ENCODE measurements at places on chromosomes 13 and 19. TPM values are rescaled to one million over a fixed set of nuclear protein-coding genes. Genes with fewer than 3 reads are reported as not detected.

GRCh38 chr13:74132152-74132775 is 1.9 kb downstream of the KLF12 start:
- peaks cover 10% of the 10 kb centered on the region for H3K4me1 ChIP-seq
- no peaks in the 10 kb centered on the region for H3K27me3 ChIP-seq
- DNase-seq = no peak

DNA sequence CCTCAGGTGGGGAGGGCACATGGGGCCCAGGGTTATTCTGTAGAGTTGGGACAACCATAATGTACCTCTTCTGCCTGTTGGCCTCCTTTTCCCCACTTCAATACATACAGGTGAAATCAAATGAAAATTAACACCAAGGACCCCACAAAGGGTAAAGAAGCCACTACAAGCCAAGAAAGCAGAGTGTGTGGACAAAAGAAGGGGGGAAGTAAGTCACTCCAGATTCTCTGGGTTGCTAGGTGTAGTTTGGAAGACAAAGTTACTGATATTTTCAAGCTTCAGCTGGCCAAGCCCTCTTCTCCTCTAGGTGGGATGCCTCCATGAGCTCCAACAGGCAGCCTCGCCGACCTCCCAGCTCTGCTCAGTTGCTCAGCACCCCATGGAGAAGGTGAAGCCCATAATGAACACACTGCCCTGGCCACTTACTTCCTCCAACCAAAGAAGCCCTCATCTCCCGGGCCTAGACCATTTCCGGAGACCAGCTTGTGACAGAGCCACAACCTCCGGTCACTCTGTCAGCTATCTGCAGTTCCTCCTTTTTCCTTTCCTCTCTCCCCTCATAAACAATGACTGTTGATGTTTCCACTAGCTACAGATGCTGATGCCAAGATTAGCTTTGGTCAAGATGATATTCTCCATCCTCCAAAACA is 66.8 kb upstream of the MED4 start:
- no peak overlapping the region for H3K4me3 ChIP-seq
- no peaks in the 10 kb centered on the region for H3K36me3 ChIP-seq
- peak; percentile 47 for DNase-seq
- H3K4me1 ChIP-seq = peaks cover 11% of the 10 kb centered on the region
- peak overlapping the region; percentile 63 for H3K27ac ChIP-seq
- H3K27me3 ChIP-seq = no peaks in the 10 kb centered on the region

- no peak for DNase-seq
- H3K4me3 ChIP-seq = no peak overlapping the region
- no peaks in the 10 kb centered on the region for H3K4me1 ChIP-seq
- H3K27ac ChIP-seq = no peak overlapping the region
- no peaks in the 10 kb centered on the region for H3K36me3 ChIP-seq
- peaks cover 6% of the 10 kb centered on the region for H3K27me3 ChIP-seq
Observed at GRCh38 chr19:3225169-3225485, 666 bp downstream of the CELF5 start.

The ZNF570 gene
- total RNA-seq = 0.54 TPM

- H3K4me1 ChIP-seq = no peaks in the 10 kb centered on the region
- H3K36me3 ChIP-seq = no peaks in the 10 kb centered on the region
- H3K4me3 ChIP-seq = no peak overlapping the region
- DNase-seq = no peak
Observed at GRCh38 chr19:29364224-29364726, 151.3 kb upstream of the UQCRFS1 start.

DNA sequence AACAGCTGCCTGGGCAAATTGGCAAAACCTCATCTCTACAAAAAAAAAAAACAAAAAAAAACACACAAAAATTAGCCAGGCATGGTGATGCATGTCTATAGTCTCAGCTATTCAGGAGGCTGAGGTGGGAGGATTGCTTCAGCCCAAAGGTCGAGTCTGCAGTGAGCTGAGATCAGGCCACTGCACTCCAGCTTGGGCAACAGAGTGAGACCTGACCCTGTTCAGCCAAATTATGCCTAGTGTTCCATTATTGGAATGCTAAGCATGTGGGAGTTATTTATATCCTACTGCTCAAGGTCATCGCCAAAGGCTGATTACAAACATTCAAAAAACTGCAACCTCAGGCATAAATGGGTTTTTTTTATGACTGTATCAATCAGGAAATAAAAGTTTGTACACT is 1251.0 kb upstream of the PCDH9 start:
- H3K27ac ChIP-seq = no peak overlapping the region
- DNase-seq = no peak
- no peak overlapping the region for H3K4me3 ChIP-seq
- H3K27me3 ChIP-seq = no peaks in the 10 kb centered on the region

The FXYD3 gene
- 0.24 TPM for total RNA-seq

The ZNF793 gene
- 0.02 TPM for total RNA-seq

GRCh38 chr19:47729799-47730520 is 15.4 kb upstream of the NOP53 start:
- DNase-seq = peak; percentile 98
- H3K4me1 ChIP-seq = peaks cover 36% of the 10 kb centered on the region
- peak overlapping the region; percentile 81 for H3K27ac ChIP-seq
- peak overlapping the region; percentile 38 for H3K4me3 ChIP-seq
- no peaks in the 10 kb centered on the region for H3K27me3 ChIP-seq
- H3K36me3 ChIP-seq = peaks cover 33% of the 10 kb centered on the region

The SNRNP70 gene
- 234 TPM for total RNA-seq

- H3K4me3 ChIP-seq = peak overlapping the region; percentile 36
- no peak for DNase-seq
- peaks cover 50% of the 10 kb centered on the region for H3K4me1 ChIP-seq
- H3K36me3 ChIP-seq = peaks cover 3% of the 10 kb centered on the region
- no peaks in the 10 kb centered on the region for H3K27me3 ChIP-seq
Observed at GRCh38 chr19:35902870-35903475, 644 bp downstream of the HCST start.

DNA sequence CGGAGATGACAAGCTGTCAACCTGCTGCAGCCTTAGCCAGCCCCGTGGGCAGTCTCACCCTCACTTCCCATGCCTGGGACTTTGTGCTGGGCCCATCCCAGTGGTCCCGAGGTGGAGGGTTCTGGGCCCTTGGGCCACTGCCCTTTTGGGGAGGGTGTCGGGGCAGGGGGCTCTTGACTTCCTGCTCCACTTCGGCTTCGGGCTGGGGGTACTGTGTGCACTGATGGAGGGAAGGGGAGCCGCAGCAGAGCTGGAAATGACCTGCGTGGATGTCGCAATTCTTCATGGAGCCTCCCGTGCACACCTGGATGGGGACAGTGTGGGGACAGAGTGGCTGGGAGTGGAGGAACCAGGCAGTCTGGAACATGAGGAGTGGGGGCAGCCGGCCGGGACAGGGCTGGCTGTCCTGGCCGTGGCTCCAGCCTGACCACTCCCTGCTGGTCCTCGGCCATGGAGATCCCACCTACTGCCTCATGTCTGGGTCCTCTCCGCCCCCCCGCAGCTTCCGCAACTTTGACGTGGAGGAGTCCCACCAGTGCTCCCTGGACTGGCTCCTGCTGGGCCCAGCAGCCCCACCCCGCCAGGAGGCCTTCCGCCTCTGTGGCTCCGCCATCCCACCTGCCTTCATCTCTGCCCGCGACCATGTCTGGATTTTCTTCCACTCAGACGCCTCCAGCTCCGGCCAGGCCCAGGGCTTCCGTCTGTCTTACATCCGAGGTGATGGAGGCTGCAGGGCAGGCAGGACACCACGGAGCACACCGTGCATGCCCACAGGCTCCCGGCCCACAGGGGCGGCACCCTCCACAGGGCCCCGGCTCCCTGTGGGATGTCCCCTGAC is 10.2 kb downstream of the LRP3 start:
- no peak overlapping the region for H3K27ac ChIP-seq
- no peak overlapping the region for H3K4me3 ChIP-seq
- H3K36me3 ChIP-seq = no peaks in the 10 kb centered on the region
- H3K27me3 ChIP-seq = peaks cover 9% of the 10 kb centered on the region
- no peak for DNase-seq

DNA sequence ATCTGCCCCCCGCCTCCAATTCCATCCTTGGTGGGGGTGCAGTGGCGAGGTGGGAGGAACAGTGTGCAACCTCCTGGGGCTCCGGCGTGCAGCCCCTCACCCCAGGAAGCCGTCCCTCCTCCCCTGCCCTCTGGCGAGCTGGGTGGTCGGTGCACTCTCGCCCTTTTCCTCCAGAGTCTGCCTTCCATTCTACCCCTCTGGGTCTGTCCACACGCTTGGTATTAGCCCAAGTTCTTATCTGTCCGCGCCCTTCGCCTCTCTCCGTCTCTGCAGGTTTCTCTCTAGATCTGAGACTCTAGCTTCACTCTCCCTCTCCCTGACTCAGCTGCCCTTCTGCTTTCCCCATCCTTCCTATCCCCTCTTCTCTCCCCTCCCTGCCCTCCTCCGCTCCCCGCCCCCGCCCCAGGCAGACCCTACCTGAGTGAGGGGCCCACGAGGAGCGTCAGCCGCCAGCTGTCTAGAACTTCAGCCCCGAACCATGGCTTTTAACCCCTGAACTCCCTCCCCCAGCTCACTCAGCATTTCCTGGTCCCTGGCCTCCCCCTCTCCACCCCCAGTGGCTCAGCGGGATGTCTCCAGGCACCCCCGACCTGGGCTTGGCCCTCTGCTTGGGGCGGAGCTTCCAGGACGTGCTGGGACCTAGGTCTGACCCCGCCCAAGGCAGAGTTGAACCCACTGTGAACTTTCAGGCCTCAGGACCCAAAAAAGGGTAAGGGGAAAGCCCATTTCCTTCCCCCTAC is 499 bp upstream of the KLK13 start:
- peak; percentile 79 for DNase-seq
- H3K4me1 ChIP-seq = peaks cover 18% of the 10 kb centered on the region
- H3K27me3 ChIP-seq = peaks cover 8% of the 10 kb centered on the region
- peak overlapping the region; percentile 66 for H3K27ac ChIP-seq
- peak overlapping the region; percentile 38 for H3K4me3 ChIP-seq

DNA sequence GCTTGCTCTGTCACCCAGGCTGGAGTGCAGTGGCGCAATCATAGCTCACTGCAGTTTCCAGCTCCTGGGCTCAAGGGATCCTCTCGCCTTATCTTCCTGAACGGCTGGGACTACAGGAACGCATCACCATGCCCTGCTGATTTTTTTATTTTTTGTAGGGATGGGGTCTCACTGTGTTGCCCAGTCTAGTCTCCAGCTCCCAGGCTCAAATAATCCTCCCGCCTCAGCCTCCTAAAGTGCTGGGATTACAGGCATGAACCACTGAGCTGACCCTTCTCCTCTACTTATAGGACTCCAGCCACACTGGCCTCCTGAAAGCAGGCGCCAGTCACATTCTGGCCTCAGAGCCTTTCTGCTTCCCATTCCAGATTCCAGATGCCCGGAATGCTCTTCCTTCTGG is 10.5 kb downstream of the DACT3 start:
- H3K27ac ChIP-seq = no peak overlapping the region
- H3K27me3 ChIP-seq = no peaks in the 10 kb centered on the region
- H3K4me3 ChIP-seq = no peak overlapping the region
- DNase-seq = peak; percentile 3
- H3K4me1 ChIP-seq = peaks cover 10% of the 10 kb centered on the region

The ZNF69 gene
- total RNA-seq = 4.1 TPM

DNA sequence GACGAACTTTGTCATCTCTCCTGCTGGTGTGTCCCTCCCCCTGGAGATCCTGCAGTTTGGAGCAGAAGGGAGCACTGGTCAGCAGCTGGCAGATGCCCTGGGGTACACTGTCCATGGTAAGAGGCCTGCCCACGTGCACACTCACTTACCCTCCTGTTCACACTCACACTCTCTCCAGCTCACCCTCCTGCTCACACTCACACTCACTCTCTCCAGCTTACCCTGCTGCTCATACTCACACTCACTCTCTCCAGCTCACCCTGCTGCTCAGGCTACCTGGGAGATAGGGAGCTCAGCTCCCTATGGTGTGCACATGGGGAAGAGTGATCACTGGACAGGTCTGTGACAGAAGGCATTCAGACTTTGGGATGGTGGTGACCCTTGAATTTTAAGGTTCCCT is 1.7 kb downstream of the SERPINE3 start:
- peaks cover 49% of the 10 kb centered on the region for H3K27me3 ChIP-seq
- H3K36me3 ChIP-seq = no peaks in the 10 kb centered on the region
- H3K4me3 ChIP-seq = no peak overlapping the region
- no peak for DNase-seq

DNA sequence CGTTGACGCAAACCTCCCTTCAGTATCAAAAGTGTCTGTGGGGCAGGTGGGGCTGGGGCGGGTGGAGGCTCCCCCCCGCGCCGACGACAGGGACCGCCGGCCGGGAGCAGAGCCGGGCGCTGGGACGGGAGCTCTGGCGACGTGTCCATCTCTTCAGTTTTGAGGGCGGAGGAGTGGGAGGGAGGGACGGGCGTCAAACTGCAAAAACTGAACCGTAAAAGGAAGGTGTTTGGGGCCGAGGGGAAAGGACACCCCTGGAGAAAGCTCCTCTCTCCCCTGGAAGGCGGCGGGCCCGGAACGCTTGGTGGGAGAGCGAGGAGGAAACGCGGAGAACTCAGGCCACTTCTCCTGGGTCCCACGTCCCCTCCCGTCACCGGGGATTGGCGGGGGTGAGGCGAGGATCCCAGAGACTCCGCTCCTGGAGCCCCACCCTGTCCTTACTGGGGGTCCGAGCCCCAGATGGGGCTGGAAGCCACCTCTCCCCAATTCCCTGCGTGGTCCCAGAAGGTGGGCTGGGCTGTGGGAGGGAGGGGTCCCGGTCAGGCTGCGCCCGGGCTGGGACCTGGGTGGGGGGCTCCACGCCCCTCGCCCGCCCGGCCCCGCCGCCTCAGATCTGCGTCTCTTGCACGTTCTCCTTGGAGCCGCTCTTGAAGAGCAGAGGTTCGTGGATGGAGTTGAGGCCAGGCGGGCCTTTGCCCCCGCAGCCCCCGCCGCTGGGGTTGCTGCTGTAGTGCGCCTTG is 3.4 kb upstream of the ASPDH start:
- H3K27ac ChIP-seq = no peak overlapping the region
- H3K4me3 ChIP-seq = no peak overlapping the region
- DNase-seq = no peak
- H3K36me3 ChIP-seq = no peaks in the 10 kb centered on the region

DNA sequence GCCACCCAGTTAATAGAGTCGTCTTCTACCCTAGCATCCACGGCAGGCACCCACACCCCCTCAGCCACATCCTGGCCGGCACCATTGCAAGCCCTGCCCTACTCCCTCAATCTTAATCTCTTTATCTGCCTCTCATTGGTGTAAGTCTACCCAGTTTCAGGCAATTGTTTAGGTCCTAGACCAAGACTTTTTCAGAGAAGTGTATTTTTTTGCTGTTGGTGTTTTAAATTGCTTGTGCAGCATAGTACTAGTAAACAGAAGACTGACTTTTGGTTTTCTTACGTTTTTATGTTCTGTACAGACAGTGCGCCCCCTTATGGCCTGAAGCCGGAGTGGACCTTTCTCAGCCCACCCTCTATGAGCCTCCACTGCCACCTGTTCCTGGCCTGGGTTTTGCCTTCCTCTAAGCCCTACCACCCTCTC is 2.3 kb upstream of the LCP1 start:
- H3K27me3 ChIP-seq = no peaks in the 10 kb centered on the region
- H3K4me3 ChIP-seq = no peak overlapping the region
- H3K36me3 ChIP-seq = peaks cover 2% of the 10 kb centered on the region
- H3K27ac ChIP-seq = peak overlapping the region; percentile 98

Data from K562 (cell line).